ENCODE measurements at places on chromosomes 3 and 15. TPM values are rescaled to one million over a fixed set of nuclear protein-coding genes. Genes with fewer than 3 reads are reported as not detected.

- DNase-seq, result no peak
These were observed 4.5 kb upstream of the C15orf39 start for GRCh38 chr15:75197062-75197630.

DNA sequence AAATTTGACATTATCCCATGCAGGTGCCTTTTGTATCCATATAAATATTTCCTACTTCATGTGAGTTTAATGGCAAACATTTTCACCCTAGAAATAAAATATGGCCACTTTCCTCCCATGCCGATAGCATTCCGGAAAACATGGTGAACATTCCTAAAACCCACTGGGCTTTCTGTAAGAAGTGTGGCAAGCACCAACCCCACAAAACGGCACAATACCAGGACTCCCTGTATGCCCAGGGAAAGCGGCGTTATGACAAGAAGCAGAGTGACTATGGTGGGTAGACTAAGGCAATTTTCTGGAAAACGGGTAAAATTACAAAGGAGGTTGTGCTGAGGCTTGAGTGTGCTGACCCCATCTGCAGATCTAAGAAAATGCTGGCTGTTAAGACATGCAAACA is 7.6 kb downstream of the ANXA2 start:
- DNase-seq, result no peak

DNA sequence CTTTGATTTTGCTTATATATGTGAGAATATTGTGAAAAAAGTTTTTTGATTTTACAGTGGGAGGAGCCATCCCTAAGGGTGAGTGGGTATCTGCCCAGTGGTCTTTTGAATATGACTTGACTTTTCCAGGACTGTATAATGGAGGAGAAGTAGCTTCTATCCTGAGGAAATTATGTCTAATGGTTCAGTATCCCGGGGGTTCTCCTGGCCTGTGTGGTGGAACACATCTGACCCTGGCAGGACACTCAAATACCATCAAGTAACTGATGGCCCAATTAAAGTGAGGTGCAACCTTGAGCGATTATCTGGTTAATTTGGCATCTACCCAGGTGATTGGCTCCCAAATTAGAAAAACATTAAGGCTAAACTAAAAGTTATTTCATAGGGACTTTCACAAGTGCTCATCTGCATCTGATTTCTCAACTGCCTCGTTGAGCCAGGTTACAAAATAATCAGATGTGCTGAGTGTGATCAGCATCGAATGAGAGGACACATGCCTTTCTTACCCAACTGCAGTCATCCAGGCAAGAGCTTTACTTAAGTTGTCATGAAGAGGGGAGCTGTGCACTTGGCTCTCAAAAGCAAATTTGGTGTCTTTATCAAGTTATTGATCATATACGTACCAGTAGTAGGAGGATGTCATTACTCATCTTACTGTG is 201.4 kb downstream of the IL5RA start:
- DNase-seq, result no peak

GRCh38 chr3:175161291-175161690 is 302.2 kb downstream of the NAALADL2 start:
- no peak for DNase-seq

- DNase-seq, result no peak
These were observed at the start of gene ZBED2 for GRCh38 chr3:111595232-111595631. Gene ZBED2, minus strand, starts transcription at chr3:111595346. Its CDS starts 1,145 bp downstream, at chr3:111594201.

DNA sequence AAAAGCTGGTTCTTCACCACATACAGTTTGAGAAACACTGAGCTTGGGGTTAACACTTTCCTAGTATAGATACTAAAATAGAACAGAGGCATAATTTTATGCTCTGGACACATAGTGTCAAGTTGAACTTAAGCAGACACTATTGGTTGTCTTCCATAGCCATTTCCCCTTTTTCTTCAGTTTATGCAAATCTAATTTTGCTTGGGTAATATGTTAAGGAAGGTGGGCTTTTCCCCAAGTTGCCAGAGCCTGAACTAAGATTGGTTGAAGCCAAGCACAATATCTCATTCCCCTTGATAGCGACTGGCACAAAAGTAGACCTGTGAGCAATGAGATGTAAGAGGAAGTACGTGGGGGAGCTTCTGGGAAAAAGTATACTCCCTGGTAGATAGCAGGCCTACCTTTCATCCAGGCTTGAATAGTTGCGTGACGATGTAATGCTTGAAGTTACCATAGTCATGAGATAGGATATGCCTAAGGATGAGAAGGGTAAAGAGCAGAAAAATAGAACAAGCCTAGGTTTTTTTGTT is 4.5 kb upstream of the POPDC2 start:
- no peak for DNase-seq

GRCh38 chr3:150300388-150300787 is 107.7 kb upstream of the TSC22D2 start:
- no peak for DNase-seq

DNA sequence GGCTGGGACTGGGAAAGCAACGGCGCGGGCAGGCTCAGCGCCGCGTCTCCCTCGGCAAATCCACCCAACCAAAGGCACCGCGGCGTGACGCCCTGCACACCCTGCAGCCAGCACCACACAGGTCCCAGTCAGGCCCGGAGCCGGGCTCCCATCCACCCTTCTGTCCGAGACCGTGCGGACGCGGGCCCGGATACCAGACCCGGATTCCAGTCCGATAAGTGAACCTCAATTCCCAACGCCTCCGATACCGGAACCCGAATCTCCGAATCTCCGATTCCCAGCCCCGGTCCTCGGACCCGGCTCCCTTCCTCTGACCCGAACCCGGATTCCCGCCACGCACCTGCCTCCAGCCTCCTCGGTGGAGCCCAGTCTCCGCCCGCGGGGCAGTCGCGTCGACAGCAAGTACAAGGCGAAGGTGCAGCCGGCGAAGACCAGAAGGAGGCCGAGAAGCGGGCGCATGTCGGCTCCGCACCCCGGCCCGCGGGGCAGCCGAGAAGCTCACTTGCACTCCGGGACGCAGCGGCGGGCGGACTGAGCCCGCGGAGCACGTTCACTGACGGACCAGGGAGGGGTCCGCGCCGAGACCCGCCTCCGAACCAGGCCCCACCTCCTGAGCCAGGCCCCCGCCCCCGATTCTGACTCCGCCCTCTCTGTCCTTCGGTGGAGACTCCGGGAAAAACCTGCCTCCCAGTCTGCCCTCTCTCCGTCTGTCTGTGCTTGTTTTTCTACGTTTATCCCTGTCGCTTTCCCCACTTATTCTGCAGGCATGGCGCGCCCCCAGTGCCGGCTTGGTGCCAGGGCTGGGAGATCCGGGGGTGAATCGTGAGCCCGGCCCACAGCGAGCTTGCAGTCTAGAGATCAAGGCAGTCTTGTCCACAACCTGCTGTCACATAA is at the start of gene TMEM41A:
TSS of gene TMEM41A (minus strand) at position 533 of the 894 bp plus-strand sequence. CDS start at position 459, 74 bp downstream.
- DNase-seq, result peak; percentile 93

DNA sequence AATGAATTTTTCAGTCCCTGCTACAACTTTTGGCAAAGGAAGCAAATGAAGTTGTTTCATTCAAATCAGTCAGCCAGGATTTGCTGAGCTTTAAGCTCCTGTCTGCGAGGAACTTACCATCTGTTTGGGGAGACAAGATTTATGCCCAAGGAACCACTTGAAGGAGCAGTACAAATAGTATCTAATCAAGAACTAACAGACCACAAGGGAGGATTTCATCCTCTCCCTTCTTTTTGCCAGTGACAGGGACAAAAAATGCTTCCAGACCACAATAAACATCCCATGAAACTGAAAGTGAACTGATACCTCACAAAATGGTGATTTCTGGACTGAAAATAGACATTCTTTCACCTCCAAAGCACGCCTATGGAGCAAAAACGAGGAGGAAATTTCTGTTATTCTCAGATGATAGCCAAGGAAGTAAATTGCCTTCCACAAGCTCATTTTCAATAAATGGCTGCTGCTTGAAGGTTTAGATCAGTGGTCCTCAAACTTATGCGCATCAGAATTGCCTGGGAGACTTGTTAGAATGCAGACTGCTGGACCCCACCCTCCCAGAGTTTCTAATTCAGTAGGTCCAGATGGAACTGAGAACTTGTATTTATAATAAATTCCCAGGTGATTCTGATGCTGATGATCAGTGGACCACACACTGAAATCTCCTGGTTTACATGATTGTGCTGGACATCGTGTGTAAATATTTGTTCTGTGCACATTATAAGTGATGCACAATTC is 202.4 kb upstream of the GADL1 start:
- DNase-seq, result no peak

DNA sequence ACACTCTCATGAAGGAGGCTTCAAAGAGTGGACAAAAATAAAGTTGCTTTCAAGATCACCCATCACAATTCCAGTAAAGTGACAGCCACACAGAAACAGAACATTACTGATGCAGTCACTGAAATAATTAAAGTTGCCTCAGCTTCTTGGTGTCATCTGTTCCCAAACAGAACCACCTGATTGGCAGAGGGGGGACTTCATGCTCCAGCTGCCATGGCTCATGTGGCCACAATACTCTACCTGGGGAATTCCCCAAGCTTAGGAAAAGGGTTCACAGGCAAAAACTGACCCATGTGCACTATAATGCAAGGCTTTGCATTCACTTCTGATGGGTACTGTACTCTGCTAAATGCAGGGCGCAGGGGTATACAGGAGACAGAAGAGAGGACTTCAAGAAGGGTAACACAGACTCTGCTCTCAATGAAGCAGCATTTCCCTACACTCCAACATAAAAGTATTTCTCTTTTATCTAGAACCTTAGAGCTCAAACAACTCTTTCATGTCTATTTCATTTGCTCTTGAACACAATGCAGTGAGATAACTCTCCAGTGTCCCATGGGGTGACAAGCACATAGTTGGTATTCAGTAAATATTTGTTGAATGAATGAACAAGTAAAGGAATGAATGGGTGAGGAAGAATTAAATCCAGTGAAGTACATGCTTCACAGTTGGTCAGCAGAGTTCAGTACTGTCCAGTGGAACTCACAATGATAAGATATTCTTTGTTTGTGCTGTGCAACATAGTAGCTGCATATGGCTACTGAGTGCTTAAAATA is 8.6 kb upstream of the CTNNB1 start:
- DNase-seq, result no peak

DNA sequence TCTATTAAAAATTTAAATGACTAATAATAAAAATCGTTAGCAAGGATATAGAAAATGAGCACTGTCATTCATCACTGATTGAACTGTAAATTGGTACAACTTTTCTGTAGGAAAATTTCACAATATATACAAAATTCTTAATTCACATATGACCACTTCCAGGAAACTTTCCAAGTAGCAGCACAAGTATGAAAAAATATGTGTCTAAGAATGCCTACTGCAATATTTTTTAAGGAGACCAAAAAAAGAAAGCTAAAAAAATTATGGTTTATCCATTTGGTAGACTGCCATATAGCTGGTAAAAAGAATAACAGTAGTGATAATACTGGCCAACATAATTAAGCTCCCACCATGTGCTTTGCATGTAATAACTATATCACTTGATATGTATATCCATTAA is 59.2 kb downstream of the KLHL6 start:
- no peak for DNase-seq

DNA sequence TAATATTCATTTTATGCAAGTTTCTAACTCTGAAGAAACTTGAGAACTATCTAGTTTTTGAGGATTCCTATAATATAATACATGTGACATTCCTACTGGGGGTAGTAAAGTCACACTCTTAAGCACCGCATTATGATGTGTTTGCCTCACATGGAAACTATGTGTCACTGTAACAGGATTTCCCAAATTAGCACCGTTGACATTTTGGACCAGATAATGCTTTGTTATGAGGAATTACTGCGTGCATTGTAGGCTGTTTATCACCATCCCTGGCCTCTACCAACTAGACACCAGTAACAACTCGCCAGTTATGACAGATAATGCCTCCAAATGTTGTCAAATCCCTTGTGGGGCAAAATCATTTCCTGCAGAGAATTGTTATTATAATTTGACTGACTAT is 267.8 kb downstream of the RAP2B start:
- DNase-seq, result no peak

- no peak for DNase-seq
These were observed 178.0 kb upstream of the TMCO5A start for GRCh38 chr15:37756407-37756806.

GRCh38 chr3:143902210-143902609 is 53.9 kb upstream of the SLC9A9 start:
- no peak for DNase-seq

DNA sequence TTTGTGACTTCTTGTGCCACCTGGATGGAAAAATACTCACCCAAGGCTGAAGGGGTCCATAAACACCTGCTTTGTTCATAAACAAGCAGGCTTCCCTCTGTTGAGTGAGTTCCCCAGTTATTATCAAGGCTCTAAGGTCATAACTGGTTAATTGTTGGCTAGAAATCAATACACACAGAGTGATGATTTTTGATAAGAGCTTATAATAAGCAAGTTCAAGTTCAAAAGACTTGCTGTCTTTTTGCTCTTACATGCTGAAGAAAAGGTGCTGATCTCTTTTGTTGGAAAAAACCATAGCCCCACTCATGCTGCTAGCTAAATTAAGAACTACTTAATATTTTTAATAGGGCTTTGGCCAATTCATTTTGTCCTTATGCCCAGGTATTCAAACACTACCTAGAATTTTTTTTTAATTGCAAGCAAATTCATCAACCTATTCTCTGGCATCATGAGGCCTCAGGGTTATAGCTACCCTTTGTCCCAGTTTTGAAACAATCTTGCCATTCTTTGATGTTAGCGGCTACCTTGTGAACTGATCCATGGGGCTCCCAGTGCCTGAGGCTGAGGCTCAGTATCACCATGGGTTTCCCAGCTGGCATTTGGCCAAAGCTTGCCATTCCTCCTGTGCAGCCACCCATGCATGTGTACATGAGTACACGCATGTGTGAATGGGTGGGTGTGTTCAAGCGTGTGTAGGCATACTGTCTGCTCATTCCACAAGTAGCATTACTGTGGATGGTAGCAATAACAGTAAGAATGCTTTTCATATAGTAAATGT is 127.6 kb upstream of the LPP start:
- no peak for DNase-seq

Gene RLBP1
- not detected for total RNA-seq

Gene MOBP
- not detected for total RNA-seq

Gene SLC7A14
- total RNA-seq, result not detected

Measured in activated naive CD4-positive, alpha-beta T cell treated with anti-CD3 and anti-CD28 coated beads, Interleukin-2, amount 50 U/mL, for 72 hours (primary cell).